Caco-2 (cell line): ENCODE measurements at places on chromosomes 6 and 20. TPM values are rescaled to one million over a fixed set of nuclear protein-coding genes. Genes with fewer than 3 reads are reported as not detected.
A peak's percentile ranks its signal among the peaks of the same experiment; 100 is the strongest.

- DNase-seq, result no peak
- H3K4me3 ChIP-seq, result no peak overlapping the region
- no peaks in the 10 kb centered on the region for H3K4me1 ChIP-seq
- H3K36me3 ChIP-seq, result no peaks in the 10 kb centered on the region
- H3K27ac ChIP-seq, result no peak overlapping the region
- H3K27me3 ChIP-seq, result no peaks in the 10 kb centered on the region
Measured at GRCh38 chr6:77587963-77588362, 64.9 kb upstream of the MEI4 start.

The SNX3 gene
- total RNA-seq, result 111 and 114 TPM in 2 replicates

- H3K4me1 ChIP-seq, result no peaks in the 10 kb centered on the region
- DNase-seq, result no peak
- no peaks in the 10 kb centered on the region for H3K36me3 ChIP-seq
- no peaks in the 10 kb centered on the region for H3K27me3 ChIP-seq
Measured at GRCh38 chr6:85137865-85138264, 312.0 kb upstream of the NT5E start.

The BPIFB2 gene
- total RNA-seq, result not detected in 2 replicates

- no peak overlapping the region for H3K4me3 ChIP-seq
- H3K27ac ChIP-seq, result no peak overlapping the region
- H3K27me3 ChIP-seq, result no peaks in the 10 kb centered on the region
- DNase-seq, result no peak
- H3K36me3 ChIP-seq, result no peaks in the 10 kb centered on the region
- H3K4me1 ChIP-seq, result no peaks in the 10 kb centered on the region
Measured at GRCh38 chr6:120894077-120894476, 440.2 kb downstream of the TBC1D32 start.

DNA sequence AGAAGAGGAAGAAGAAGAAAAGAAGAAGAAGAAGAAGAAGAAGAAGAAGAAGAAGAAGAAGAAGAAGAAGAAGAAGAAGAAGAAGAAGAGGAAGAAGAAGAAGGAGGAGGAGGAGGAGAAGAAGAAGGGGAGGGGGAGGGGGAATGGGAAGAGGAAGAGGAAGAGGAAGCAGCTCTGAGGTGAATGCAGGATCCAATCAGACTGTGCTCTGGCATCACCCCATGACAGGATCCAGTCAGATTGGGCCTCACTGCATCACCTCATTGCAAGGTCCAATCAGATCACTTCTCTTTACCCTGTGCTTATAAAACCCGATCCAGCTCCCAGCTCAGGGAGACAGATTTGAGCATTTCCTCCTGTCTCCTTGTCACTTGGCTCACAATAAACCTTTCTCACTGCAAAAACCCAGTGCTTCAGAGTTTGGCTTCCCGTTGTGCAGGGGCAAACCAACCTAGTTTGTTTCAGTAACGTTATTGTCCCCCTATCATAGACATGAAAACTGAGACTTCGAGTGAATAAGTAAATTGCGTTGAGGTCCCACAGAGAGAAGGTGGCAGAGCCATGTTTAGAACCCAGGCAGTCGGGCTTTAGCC, 28.6 kb upstream of the YWHAB start:
- H3K27ac ChIP-seq, result peak overlapping the region; percentile 86
- peaks cover 24% of the 10 kb centered on the region for H3K4me1 ChIP-seq
- DNase-seq, result peak; percentile 50
- no peak overlapping the region for H3K4me3 ChIP-seq

DNA sequence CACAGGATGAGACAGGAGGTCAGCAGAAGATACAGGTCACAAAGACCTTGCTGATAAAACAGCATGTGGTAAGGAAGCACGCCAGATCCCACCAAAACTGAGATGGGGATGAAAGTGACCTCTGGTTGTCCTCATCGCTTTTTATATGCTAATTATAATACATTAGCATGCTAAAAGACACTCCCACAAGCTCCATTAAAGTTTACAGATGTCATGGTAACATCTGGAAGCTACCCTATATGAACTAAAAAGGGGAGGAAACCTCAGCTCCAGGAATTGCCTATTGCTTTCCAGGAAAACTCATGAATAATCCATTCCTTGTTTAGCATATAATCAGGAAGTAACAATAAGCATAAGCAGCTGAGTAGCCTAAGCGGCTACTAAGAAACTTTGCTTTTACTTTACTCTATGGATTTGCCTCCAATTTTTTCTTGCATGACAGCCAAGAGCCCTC, 8.4 kb upstream of the RIN2 start:
- DNase-seq, result no peak
- H3K4me3 ChIP-seq, result no peak overlapping the region
- H3K4me1 ChIP-seq, result peaks cover 15% of the 10 kb centered on the region
- H3K36me3 ChIP-seq, result no peaks in the 10 kb centered on the region

The SIRPG gene
- total RNA-seq, result not detected in 2 replicates

- H3K4me3 ChIP-seq, result no peak overlapping the region
- H3K4me1 ChIP-seq, result no peaks in the 10 kb centered on the region
- no peaks in the 10 kb centered on the region for H3K27me3 ChIP-seq
- H3K36me3 ChIP-seq, result no peaks in the 10 kb centered on the region
Measured at GRCh38 chr6:66605011-66605410, 898.0 kb upstream of the EYS start.

DNA sequence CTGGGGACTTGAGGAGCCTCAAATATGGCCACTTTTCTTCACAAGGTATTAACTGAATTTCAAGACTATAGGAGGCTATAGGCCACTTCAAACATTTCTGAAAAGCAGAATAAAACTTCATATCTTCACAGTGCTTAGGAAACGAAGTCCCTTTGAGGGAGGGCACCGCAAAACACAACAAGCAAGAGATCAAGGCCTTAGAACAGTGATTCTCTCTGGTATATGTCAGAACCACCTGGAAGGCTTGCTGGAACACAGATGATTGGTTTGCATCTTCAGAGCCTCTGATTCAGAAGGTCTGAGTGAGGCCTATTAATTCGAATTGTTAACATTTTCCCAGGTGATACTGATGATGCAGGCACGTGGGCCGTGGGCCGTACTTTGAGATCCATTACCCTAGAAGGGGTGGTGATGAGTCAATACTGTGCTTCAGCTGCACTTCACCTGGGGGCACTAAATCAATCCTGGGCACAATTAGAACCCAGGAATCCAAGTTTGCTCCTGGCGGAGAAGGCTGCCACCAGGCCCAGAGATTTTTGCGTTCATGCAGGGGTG, 10.7 kb downstream of the SUN5 start:
- no peak overlapping the region for H3K4me3 ChIP-seq
- H3K36me3 ChIP-seq, result no peaks in the 10 kb centered on the region
- DNase-seq, result no peak
- H3K27me3 ChIP-seq, result no peaks in the 10 kb centered on the region

The DLL1 gene
- 6.6 and 8.1 TPM in 2 replicates for total RNA-seq

- H3K27ac ChIP-seq, result no peak overlapping the region
- no peak overlapping the region for H3K4me3 ChIP-seq
- DNase-seq, result no peak
- H3K4me1 ChIP-seq, result no peaks in the 10 kb centered on the region
- no peaks in the 10 kb centered on the region for H3K27me3 ChIP-seq
Measured at GRCh38 chr6:97322811-97323210, 39.8 kb upstream of the MMS22L start.

DNA sequence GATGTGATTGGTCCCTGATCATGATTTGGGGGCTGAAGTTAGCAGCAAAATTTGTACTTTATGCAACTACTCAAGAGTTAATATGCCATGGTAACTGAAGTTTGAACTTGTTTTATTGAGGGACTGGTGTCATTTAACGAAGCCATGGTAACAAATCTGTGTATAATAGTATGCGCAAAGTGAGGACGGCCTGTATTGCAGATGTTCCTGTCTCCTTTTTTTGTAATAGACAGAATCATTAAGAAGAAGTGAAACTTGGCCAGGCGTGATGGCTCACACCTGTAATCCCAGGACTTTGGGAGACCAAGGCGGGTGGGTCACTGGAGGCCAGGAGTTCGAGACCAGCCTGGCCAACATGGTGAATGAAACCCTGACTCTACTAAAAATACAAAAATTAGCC, 22.3 kb downstream of the RPRD1B start:
- H3K27me3 ChIP-seq, result no peaks in the 10 kb centered on the region
- DNase-seq, result no peak
- H3K27ac ChIP-seq, result no peak overlapping the region
- H3K4me1 ChIP-seq, result peaks cover 22% of the 10 kb centered on the region

DNA sequence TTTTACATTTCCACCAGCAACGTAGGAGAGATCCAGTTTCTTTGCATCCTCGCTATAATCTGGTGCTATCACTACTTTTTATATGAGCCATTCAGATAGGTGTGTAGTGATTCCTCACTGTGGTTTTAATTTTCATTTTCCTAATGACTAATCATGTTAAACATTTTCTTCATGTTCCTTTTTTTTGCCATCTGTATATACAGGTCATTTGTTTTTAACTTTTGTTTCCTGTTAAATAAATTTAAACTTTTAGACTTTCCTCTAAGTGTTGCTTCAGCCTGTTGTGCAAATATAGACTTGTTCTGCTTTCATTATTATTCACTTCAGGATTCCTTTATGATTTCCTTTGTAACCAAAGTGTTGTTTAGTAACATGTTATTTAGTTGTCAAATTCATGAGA, 697.4 kb downstream of the PTPRT start:
- DNase-seq, result no peak
- no peak overlapping the region for H3K27ac ChIP-seq
- H3K36me3 ChIP-seq, result no peaks in the 10 kb centered on the region
- H3K4me1 ChIP-seq, result no peaks in the 10 kb centered on the region
- no peaks in the 10 kb centered on the region for H3K27me3 ChIP-seq

The TSHZ2 gene
- 0.07 TPM in 2 replicates for total RNA-seq

DNA sequence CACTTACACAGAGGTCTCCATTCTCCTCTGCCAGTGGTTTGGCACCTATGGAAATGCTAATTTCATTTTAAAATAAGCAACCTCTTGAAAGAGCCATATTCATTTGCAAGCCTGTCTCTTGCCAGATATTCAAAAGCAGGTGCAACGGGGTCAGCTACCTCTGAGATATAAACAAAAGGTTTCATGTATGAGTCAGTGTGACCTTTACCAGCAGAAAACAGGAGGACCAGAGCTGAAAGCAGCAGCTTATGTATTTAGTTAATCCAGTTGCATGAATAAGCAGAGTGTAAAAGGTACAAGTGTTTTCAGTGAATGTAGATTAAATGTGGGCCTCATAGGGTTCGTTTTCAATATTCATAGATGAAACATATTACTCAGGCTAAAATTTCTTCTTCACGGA, 56.0 kb downstream of the TENT5A start:
- H3K27me3 ChIP-seq, result no peaks in the 10 kb centered on the region
- H3K27ac ChIP-seq, result no peak overlapping the region
- H3K4me1 ChIP-seq, result peaks cover 27% of the 10 kb centered on the region
- peak; percentile 38 for DNase-seq
- no peaks in the 10 kb centered on the region for H3K36me3 ChIP-seq

DNA sequence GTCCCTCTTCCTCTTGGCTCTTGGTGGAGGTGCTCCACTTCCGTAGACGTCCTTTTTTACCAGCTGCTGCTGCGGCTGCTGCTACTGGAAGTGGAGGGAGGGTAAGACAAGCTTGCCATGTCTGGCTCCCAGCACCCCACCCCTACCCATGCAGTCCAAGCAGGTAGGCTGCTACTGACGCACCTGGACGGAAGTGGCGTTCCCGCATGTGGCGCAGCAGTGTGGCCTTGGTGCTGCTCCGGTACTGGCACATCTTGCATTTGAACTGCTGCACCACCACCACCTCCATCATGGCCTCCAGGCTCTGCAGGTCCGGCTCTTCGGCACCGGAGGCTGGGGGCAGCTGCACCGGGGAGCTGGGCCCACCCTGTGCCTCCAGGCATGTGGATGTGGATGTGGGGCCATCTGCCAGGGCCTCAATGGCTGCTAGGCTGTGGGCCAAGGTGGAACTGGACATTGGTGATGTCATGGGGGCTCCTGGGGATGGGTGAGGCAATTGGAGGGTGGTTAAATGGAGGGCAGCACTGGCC, 4.4 kb downstream of the ZNF335 start:
- DNase-seq, result no peak
- H3K27ac ChIP-seq, result no peak overlapping the region
- H3K4me3 ChIP-seq, result no peak overlapping the region
- no peaks in the 10 kb centered on the region for H3K27me3 ChIP-seq
- H3K4me1 ChIP-seq, result peaks cover 7% of the 10 kb centered on the region; the same call in 1 of the 2 replicates

The REM1 gene
- not detected in 2 replicates for total RNA-seq

DNA sequence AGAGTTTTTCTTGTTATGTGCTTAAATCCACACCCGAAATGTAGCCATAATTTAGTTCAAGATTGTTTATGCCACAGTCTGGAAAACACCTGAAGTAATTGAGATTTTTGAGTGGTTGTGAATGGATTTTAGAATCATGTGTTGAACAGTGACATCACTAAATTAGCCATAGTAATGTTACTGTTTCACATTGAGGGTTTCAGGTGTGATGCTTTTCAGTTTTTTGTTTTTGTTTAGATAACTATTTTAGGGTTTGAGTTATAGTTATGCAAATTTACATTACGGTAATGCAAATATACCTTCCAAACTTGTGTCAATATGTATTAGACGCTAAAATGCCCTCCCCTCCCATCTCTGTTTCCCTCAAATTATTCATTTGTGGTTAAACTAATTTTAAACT, 22.9 kb downstream of the QKI start:
- H3K36me3 ChIP-seq, result no peaks in the 10 kb centered on the region
- no peaks in the 10 kb centered on the region for H3K27me3 ChIP-seq
- no peak overlapping the region for H3K27ac ChIP-seq
- no peak overlapping the region for H3K4me3 ChIP-seq
- H3K4me1 ChIP-seq, result no peaks in the 10 kb centered on the region

DNA sequence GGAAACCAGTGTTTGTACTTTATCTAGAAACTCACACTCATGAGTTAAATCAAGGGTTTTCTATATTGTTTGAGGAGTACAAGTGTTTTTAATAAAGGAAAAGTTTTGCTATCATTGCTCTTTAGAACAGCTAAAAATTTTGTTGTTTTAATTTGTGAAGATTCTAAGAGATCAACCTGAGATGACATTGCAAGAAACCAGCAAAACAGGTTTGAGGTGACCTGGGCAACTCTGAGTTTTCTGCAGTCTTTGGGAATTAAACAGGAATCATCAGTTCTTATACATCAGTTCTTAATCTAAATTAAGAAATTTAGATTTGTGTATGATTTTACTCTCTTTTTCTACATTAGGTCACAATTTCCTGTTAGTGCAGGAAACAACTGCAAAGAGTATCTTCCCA, 114.5 kb downstream of the JAG1 start:
- peaks cover 34% of the 10 kb centered on the region for H3K4me1 ChIP-seq
- no peak overlapping the region for H3K4me3 ChIP-seq
- no peak overlapping the region for H3K27ac ChIP-seq
- no peaks in the 10 kb centered on the region; the same call in 1 of the 2 replicates for H3K36me3 ChIP-seq
- no peaks in the 10 kb centered on the region for H3K27me3 ChIP-seq

The MAVS gene
- 49.3 and 56.4 TPM in 2 replicates for total RNA-seq

DNA sequence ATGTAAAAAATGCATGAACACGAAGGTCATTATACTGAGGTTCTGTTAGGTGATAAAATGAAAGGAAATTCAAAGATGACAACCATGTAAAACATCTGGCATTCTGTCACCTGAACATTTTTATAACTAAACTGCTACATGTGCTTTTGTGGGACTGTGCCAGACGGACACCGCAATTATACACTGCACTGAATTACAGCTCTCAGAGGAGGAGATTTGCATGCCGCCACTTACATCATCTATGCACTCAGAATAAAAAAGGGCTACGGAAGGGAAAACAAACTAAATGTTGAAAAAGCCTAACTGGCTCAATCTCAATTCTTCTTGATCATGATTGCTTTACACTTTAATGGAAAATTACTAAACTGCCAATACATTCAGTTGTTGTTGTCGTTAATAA, 614.0 kb upstream of the EYS start:
- no peak for DNase-seq
- no peaks in the 10 kb centered on the region for H3K4me1 ChIP-seq
- H3K4me3 ChIP-seq, result no peak overlapping the region
- no peaks in the 10 kb centered on the region for H3K36me3 ChIP-seq
- no peaks in the 10 kb centered on the region for H3K27me3 ChIP-seq
- no peak overlapping the region for H3K27ac ChIP-seq

The OOEP gene
- total RNA-seq, result not detected in 2 replicates
